Mucosa of gallbladder (tissue), 1 donor: ENCODE measurements at places on chromosomes 6 and 20.

DNA sequence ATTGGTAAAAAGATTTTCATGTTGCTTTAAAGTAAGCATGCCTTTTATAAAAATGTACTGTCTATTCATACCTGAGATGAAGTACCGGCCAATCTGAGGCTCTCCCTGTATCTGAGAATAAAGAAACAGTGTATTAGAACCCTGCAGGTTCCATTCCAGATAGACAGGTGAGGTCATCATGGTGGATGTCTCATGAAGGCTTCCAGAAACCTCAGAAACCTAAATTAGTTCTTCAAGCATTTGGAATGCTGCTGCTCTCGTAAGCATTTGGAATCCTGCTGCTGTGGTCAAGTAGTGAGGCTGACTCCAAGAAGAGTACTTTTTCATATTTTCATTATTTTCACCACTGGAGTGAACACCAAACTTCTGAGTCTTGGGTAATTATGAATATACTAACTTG lies 642.3 kb downstream of the MAFB start:
- DNase-seq = no peak

- no peak for DNase-seq
These were observed 26.9 kb upstream of the STX11 start for GRCh38 chr6:144123421-144123820.

DNA sequence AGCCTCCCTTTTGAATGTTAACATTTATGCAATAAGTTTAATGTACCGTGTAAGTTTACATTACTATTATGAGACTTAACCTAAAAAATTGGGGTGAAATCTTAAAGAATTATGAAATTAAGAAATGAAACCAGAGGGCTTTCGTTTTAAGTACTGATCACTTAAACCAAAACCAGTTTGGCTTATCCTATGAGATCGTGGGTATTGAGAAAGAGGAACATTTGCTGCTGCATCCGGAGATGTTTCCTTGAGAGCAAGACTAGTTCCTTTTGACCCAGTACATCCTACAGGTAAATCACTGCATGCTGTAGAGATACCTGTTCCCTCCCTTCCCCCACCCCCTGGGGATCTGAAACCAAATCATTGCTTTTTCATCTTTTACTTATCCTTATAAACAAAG lies 201.3 kb downstream of the ESR1 start:
- no peak for DNase-seq

GRCh38 chr20:19692100-19692499 lies 66.0 kb upstream of the RIN2 start:
- no peak for DNase-seq

DNA sequence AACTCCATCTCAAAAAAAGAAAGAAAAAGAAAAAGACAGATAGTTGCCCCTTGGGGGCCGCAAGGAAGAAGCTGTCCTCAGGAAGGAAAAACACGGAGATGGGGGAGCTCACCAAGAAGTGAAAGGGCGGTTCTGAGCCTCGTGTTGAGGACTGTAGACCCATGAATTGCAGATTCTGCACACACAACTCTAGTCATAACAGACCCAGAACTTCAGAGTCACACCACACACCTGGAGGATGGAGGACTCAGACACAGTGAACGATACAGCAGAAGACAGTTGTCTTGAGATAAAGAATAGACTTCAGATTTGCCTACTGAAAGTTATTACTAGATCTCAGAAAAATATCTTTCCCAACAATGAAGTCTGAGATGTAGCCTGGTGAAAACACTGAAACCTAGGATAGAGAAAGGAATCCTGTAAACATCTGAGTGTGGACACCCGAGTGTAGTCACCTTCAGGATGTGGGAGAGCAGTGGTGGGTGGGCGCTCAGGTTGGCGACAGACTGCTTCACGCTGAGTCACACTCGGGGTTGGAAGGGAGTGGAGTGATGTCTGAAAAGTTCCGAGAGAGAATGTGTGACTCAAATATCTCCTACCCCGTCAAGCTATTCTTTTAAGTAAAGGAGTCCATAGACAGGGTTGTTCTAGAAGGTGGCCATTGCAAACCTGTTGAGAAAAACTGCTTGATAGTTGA lies 88.1 kb downstream of the MAP3K4 start:
- DNase-seq = no peak

GRCh38 chr6:150203871-150204545 lies 61.2 kb downstream of the PPP1R14C start:
- no peak for DNase-seq

GRCh38 chr6:54194067-54194466 lies 82.8 kb downstream of the MLIP start:
- no peak for DNase-seq

- peak; percentile 67 for DNase-seq
These were observed 31.2 kb downstream of the RREB1 start for GRCh38 chr6:7138921-7139358.

- DNase-seq = no peak
These were observed 20.3 kb upstream of the ABT1 start for GRCh38 chr6:26576407-26576843.

DNA sequence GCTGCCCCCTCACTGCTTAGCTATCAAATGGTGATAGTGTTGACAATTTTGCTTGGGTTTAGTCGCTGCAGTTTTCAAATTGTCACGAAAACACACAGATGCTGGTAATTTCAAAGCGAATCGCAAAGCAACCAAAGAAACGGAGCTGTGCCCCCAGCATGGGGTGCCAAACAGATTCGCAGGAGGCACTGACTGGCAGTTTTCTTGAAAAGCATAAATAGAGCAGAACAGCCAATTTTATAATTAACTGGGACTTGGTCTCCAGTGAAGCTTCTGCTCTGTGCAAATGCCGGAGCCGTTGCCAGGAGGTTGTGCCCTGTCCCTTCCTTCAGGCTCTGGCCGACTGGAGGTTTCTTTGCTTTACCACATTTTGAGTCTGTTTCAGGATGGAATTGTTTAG lies 18.8 kb downstream of the ARHGAP40 start:
- DNase-seq = no peak

DNA sequence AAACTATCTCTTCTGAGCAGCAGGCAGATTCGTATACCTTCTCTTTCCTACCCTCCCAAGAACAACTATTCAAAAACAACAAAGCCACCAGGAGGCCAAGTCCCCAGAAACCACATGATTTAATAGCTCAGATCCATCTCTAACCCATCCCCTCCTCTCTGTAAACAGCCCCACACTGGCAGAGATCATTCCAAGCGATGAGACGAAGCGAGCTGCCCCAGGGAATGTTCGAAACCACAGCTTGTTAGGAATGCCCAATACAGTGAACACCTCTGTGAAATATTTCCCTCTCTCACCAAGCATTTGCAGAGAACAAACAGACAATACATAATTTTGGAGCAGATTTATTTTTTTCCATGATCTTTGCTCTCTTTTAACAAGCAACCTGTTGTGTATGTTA lies 231.8 kb downstream of the SOD2 start:
- no peak for DNase-seq

- DNase-seq = no peak
These were observed 14.3 kb downstream of the CUL9 start for GRCh38 chr6:43196337-43196736.

- DNase-seq = no peak
These were observed 372 bp downstream of the CASS4 start for GRCh38 chr20:56412473-56412790.

DNA sequence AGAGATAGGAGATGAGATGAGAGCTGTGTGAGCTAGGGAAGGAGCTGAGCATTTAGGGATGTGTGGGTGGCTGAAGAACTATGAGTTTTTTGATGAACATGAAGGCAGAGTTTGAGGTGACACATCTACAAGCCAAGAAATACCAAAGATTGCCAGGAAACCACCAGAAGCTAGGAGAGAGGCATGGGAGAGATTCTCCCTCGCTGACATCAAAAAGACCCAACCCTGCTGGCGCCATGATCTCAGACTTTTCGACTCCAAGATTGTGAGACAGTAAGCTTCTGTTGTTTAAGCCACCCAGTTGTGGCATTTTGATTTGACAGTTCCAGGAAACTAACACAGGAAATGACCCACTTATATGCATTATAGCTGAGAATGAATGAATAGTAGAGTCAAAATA lies 790.9 kb downstream of the TFAP2A start:
- no peak for DNase-seq

GRCh38 chr6:74857157-74857556 lies 348.7 kb downstream of the COL12A1 start:
- no peak for DNase-seq

GRCh38 chr6:21414065-21414464 lies 179.5 kb upstream of the SOX4 start:
- DNase-seq = no peak

DNA sequence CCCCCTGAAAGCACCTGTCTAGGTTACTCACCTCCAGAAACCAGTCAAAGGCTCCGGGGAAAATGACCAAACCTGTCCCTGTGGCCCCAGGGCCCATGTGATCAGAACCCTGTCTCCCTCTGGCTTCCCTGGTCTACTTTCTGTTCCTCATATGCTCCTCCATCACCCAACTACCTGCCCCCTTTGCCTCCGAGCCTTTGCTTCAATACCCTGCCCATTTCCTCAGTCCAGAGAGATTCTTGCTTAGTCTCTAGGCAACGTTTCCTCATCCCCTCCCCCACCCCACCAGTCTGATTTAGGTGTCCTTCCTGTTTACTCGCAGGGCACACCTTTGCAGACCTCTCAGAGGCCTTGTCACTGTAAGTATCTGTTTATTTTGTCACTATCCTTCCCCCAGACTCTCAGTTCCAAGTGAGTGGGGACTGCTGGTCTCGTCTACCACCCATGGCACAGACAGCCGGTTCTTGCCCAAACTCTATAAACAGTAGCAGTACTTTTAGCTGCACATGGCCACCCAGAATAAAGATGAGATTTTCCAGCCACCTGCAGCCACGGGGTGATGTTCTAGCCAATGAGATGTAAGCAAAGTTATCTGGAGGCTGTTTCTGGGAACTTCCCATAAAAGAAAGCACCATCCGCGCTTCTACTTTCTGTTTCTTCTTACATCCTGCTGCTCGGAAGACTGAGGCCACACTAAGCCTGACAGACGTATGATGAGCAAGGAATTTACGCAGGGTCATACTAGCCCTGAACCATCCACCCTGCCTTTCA lies 13.3 kb downstream of the ELOVL5 start:
- peak; percentile 32 for DNase-seq

DNA sequence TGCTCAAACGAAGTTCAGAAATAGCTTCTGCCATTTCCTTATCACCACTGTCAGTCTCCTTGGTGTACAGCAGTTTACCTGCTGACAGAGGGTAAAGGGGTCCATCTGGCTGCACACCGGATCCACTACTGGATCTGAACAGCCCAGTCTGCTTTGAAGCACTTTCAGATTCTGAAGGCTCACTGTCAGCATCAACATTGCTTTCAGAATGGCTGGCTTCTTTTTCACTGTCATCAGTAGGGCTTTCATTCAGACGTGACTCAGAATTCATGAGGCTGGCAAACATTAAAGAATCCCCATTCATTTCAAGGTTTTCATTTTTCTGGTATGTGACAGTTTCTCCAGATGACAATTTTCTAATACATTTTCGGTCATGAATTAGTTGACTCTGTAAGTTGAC lies 21.0 kb upstream of the PNISR start:
- no peak for DNase-seq

DNA sequence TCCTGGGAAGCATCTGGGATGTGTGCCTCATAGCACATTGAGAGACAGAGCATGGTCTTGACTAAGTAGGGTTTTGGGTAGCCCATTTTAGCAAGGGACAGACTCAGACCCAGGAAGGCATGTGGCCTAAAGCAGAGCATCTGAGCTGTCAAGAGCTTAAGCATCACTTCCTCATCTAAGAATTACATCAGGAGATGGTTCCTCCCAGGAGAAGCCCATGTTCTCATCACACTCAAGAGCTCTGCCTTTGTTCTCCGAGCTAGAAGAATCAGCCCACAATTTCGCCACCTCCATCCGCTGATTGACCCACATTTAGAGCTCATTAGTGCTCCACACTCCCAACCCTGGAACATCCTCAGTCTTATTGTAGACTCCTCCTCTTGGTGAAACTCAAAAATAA lies 68.3 kb downstream of the NPEPL1 start:
- DNase-seq = no peak

DNA sequence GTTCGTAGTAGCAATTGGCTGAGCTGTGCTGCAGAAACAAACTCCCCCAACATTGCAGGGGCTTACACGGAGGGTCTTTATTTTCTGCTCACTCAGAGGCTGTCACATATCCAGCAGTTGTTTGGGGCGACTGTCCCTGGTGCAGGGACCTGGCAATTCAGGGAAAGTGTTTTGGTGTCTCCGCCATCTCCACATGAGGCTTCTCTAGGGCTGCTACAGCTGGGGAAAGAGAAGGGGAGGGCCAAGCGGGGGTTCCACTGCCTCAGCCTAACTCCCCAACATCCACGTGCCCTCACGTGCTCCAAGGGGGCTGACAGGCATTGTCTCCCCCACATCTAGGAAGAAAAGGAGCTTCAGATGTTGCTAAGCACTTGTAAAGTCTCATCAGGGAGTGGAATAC lies 61.3 kb upstream of the NXT1 start:
- no peak for DNase-seq

- DNase-seq = peak; percentile 42
These were observed 14.9 kb downstream of the FGD2 start for GRCh38 chr6:37020381-37020780.

DNA sequence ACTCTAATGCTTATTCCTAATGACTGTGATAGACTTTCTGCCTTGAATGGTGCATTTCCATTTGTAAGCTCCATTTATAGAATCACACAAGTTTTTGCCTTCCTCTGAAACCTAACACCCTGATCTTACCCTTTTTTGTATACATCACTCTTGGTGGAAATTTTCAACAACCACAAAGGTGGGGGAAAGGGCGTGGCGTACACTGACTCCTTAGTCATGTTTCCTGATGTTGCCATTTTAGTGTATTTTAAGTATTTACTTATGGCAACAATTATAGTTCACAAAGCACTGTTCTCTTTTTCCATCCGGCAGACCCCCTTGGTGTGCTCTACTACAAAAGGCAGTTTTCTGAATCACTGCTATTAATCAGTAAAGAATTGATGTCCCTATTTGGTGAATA lies 92.0 kb downstream of the ATXN1 start:
- DNase-seq = no peak

- DNase-seq = peak; percentile 85
These were observed at the start of gene PLCB1 for GRCh38 chr20:8131598-8132483. PLCB1 (plus strand) TSS chr20:8132266; CDS start chr20:8132652, 386 bp downstream.

GRCh38 chr6:167441715-167442206 lies 116.9 kb downstream of the TTLL2 start:
- DNase-seq = no peak

DNA sequence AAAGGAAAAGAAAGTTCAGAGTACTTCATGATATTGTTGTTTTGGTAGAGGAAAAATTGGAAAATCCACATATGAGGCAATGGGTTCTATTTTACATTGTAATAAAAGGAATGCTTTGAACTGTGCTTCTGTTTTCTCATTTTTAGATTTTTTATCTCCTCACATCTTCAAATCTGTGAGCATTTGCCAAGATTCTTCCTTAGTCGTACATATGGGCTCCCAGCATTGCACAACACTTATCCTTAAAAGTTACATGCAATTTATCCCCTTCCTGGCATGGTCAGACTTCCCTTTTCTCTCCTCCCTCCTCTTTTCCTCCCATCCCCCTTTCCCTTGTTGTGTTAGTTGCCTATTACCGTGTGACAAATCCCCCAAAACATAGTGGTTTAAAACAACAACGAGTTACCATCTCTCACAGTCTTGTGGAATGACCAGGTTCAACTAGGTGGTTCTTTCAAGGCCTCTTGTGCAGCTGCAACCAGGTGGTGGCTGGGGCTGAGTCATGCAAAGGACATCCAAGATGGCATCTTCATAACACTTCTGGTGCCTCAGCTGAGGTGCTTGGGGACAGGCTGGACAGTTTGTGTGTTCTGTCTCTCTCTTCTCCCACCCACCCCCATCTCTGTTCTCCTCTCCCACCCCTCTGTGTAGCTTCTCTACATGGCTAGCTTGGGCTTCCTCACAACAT lies 68.7 kb downstream of the TXNDC5 start:
- no peak for DNase-seq
